ENCODE measurements at places on chromosomes 13 and 19.

GRCh38 chr13:111912991-111913760 is 153.8 kb upstream of the SOX1 start:
- DNase-seq: no peak

- no peak for DNase-seq
These were observed 267.3 kb upstream of the SLITRK5 start for GRCh38 chr13:87403748-87404432.

DNA sequence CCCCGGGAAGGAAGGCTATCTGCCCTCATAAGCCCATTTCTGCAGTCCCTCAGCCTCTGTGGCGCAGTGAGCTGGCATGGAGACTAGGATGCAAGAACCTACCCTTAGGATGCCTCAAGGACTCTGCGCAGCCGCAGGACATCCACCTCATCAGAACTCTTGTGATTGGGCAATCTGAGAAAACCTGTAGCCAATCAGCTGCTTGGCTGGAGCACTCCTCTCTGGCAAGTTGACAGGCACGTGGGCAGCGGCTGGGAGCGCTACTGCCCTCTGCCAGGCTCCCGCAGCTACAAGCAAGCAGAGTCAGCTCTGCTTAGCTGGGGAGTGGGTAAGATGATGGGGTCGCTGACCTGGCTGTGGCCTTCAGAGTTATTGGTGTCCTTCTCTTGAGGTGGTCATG is 1.5 kb upstream of the ECSIT start:
- DNase-seq: peak; percentile 96

- DNase-seq: no peak
These were observed 1.7 kb downstream of the MYO1F start for GRCh38 chr19:8575467-8575997.

- no peak for DNase-seq
These were observed 43.0 kb upstream of the MCF2L start for GRCh38 chr13:112926003-112926402.

DNA sequence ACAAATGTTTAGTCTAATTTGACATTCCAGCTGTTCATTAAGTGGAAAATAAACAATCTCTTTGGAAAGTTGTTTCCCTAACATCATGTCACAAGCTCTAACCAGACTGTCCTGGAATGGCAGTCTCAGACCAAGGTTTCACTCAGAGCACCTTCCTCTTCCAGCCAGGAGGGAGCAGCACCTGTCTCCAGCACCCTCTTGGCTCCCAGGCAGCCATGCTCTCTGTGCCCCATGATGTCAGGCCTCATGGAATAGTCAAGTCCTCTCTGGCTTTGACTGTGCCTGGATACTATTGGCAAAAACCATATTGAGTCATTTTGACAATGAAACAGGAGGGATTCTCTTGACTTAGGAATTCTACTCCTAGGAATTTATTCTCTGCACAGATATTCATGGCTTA is 171.4 kb downstream of the OXGR1 start:
- peak; percentile 54 for DNase-seq

GRCh38 chr19:30966486-30966885 is 382.8 kb downstream of the TSHZ3 start:
- no peak for DNase-seq
